CD8-positive, alpha-beta memory T cell (primary cell): ENCODE measurements at places on chromosomes 4 and X. TPM values are rescaled to one million over a fixed set of nuclear protein-coding genes. Genes with fewer than 3 reads are reported as not detected.

Gene TCEAL9
- total RNA-seq, result 3.4 TPM

Gene PASD1
- total RNA-seq, result not detected

Gene GSX2
- not detected for total RNA-seq

Gene CSAG2
- total RNA-seq, result not detected

Gene GAB3
- 6.7 TPM for total RNA-seq

Gene BTC
- total RNA-seq, result not detected

Gene TDO2
- not detected for total RNA-seq

Gene UGT8
- total RNA-seq, result 0.49 TPM

Gene PRICKLE3
- total RNA-seq, result 13.3 TPM

Gene SATL1
- total RNA-seq, result not detected

Gene NEK1
- total RNA-seq, result 11.7 TPM

Gene KANTR
- 4.6 TPM for total RNA-seq

Gene ARSJ
- total RNA-seq, result not detected

Gene USP38
- total RNA-seq, result 28.8 TPM

Gene SPANXB1
- total RNA-seq, result not detected

Gene DDIT4L
- not detected for total RNA-seq

Gene FGFBP2
- total RNA-seq, result 3.5 TPM

Gene FAM184B
- 0.02 TPM for total RNA-seq

Gene CDK16
- 49.1 TPM for total RNA-seq

Gene HTN3
- not detected for total RNA-seq

Gene STK32B
- not detected for total RNA-seq

Gene MAGEA6
- total RNA-seq, result not detected

Gene DAPP1
- 20.9 TPM for total RNA-seq

Gene AFF2
- 0.33 TPM for total RNA-seq

Gene GNRHR
- not detected for total RNA-seq

Gene MAGEC3
- total RNA-seq, result not detected

Gene GPR101
- total RNA-seq, result not detected

Gene RPA4
- total RNA-seq, result 0.18 TPM

Gene ADGRL3
- total RNA-seq, result not detected

Gene CTAG1B
- not detected for total RNA-seq

Gene TLR7
- total RNA-seq, result not detected

Gene TEX11
- total RNA-seq, result not detected

Gene PDLIM5
- 27.4 TPM for total RNA-seq

Gene HSD17B13
- 0.22 TPM for total RNA-seq

Gene ANK2
- total RNA-seq, result 0.26 TPM

Gene INTS6L
- total RNA-seq, result 20.2 TPM

Gene C4orf51
- not detected for total RNA-seq

Gene VCX
- not detected for total RNA-seq

Gene DRD5
- total RNA-seq, result not detected

Gene PPARGC1A
- not detected for total RNA-seq

Gene WDFY3
- 0.53 TPM for total RNA-seq

Gene MFAP3L
- total RNA-seq, result 3.0 TPM

Gene TCEAL5
- not detected for total RNA-seq

Gene DMRTC1B
- not detected for total RNA-seq

Gene SPANXN4
- not detected for total RNA-seq

Gene NLGN4X
- total RNA-seq, result not detected

Gene BMX
- total RNA-seq, result not detected

Gene TEX13C
- total RNA-seq, result not detected

Gene TBX22
- total RNA-seq, result not detected
